H9 (cell line): ENCODE measurements at places on chromosomes 1 and 21. TPM values are rescaled to one million over a fixed set of nuclear protein-coding genes. Genes with fewer than 3 reads are reported as not detected.

The RAB25 gene
- 42.8 and 43.1 TPM in 2 replicates for total RNA-seq

DNA sequence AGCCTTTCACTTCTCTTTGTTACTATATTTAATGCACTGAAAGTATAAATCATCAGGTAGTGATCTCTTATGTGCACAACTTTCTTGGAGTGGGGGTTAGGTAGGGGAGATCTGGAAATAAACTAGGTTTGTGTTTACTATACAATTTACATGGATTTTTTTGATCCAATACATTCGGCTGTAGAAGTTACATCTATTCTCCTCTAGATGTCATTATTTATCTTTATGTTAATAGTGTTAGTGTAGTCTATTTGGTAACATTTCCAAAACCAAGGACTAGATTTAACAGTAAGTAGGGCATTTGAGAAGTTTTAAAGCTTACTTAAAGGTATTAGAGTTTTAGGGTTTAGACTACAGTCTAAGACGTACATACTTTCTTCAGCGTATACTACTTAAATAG, 5.4 kb downstream of the VPS45 start:
- no peak for DNase-seq

The LYPD8 gene
- not detected in 2 replicates for total RNA-seq

GRCh38 chr1:232127190-232127589, 500.6 kb downstream of the DISC1 start:
- no peak for DNase-seq

The LCE1C gene
- not detected in 2 replicates for total RNA-seq
